ENCODE measurements at places on chromosomes 7 and 10.

GRCh38 chr7:69674701-69675182, 76.5 kb downstream of the AUTS2 start:
- no peak for DNase-seq

- DNase-seq: no peak
Observed at GRCh38 chr10:11950325-11951018, 92.1 kb downstream of the UPF2 start.

GRCh38 chr7:30896036-30896435, 15.6 kb upstream of the AQP1 start:
- no peak for DNase-seq

DNA sequence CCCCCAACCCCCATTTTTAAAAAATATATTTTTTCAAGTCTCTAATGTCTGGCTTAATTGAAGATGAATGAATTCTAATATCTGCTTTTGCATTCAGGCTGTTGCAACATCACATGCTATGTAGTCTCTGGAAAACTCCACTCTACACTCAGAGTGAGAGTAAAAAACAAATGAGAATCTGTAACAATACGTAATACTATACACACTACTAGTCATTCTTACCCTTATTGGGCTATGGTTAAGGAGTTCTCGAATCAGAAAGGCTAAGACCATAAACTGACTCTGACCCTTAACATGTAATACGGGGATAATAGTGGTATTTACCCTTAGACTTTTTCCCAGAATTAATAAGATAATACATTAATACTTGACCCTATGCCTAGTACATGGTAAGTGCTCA, 42.9 kb upstream of the TMEM168 start:
- no peak for DNase-seq

DNA sequence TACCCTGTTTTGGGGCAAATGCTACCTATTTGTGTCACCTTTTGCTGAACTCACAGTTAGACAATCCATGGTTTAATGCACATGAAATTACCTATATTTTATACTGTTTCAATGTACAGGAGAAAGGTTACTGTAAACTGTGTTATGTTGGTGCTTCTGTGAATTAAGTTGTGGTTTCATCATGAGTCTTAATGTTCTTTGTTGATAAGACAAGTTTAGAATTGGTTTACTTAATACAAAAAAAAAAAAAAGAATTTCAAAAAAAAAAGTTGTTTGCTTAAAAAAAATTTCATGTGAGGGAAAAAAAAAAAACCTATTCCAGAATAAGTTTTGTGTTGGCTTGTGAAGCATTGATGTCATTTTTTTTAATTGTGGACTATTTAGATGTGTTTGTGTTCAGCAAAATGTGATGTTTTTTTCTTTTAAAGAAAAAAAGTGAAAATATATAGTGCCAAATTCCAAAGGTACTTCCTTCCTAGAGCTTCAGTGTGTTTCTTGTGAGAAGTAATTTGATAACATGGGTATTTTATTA, 280.3 kb downstream of the USP6NL start:
- no peak for DNase-seq

DNA sequence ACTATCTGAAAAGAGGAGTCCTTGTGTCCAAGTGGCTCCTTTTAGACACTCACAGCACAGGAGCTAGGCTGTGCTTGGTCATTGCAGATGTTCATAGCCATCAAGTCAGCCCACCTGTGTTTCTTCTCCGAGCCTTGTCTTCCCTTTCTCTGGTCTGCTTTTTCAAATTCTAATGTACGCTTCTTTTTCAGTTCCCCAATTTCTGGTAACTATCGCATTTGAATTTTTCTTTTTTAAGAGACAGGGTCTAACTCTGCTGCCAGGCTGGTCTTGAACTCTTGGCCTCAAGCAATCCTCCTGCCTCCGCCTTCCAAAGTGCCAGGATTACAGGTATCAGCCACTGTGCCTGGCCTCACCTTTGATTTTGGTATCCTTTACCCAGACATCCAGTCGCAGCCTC, 18.9 kb downstream of the APBB1IP start:
- no peak for DNase-seq
